Activated CD4-positive, alpha-beta T cell treated with anti-CD3 and anti-CD28 coated beads, Interleukin-2, amount 10 ng/mL, durations not matched to agents 24 days and 14 days (primary cell): ENCODE measurements at places on chromosomes 16 and 17. TPM values are rescaled to one million over a fixed set of nuclear protein-coding genes. Genes with fewer than 3 reads are reported as not detected.

Gene TEX14
- 0.07 TPM in 2 replicates for total RNA-seq

Gene KRTAP4-6
- total RNA-seq = not detected in 2 replicates

Gene NPB
- total RNA-seq = 0.30 and 0.40 TPM in 2 replicates

Gene KIF2B
- total RNA-seq = not detected in 2 replicates

GRCh38 chr17:78147315-78147998, 1.3 kb downstream of the C17orf99 start:
- peak; percentile 60 for DNase-seq

GRCh38 chr16:49566432-49566831, 192.8 kb downstream of the C16orf78 start:
- DNase-seq = no peak

DNA sequence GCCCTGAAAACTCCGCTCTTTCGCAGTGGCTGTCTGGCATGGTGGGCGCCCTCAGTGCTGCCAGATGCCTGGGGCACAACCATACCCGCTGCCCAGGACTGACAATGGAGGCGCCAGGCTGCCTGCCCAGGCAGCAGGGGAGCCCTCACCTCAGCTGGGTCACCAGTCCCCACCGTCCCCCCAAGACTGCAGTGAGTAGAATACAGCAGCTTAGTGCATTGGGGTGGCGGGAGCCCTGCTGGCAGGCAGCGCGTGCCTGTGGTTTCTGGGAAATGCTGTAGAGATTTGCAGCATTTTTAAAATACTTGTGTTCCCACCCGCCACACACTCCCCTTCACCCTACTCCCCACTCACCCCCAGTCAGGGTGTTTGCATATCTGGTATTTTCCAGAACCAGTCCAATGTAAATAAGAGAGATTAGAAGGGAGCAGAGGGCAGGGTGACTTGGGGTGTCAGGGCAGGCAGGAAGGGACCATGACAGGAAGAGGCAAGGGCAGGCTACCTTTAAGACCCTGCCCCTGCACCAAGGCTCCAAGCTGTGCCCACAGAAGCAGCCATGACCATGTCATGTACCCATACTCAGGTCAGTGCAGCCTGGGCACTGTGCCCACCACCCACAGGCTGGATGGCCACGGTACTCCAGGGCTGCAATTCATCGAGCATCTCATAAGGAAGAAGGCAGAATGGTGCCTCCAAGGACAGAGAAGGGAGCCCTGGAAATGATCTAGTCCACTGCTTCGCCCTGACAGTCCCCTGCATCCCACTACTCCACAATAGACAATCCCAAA, 21.5 kb downstream of the MYO18A start:
- DNase-seq = no peak

DNA sequence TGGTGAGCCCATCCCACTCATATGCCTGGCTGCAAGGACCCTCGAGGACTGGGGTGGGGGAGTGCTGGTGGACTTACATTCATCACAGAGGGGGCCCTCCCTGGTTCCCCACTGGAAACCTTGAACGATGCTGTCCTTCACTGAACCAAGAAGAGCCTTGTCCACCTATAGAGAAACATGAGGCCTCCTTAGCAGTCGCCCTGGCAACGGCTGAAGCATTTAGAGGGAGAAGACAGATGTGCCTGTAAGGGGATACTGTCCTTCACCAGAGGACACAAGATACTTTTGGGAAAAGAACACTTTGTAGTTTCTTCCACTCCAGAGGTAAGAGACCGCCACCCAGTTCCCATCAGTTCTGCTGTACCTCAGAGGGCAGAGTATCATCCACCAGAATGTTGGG, 6.5 kb downstream of the HIGD1B start:
- DNase-seq = no peak

- DNase-seq = no peak
Measured at GRCh38 chr17:33647956-33648355, 354.9 kb upstream of the ASIC2 start.

DNA sequence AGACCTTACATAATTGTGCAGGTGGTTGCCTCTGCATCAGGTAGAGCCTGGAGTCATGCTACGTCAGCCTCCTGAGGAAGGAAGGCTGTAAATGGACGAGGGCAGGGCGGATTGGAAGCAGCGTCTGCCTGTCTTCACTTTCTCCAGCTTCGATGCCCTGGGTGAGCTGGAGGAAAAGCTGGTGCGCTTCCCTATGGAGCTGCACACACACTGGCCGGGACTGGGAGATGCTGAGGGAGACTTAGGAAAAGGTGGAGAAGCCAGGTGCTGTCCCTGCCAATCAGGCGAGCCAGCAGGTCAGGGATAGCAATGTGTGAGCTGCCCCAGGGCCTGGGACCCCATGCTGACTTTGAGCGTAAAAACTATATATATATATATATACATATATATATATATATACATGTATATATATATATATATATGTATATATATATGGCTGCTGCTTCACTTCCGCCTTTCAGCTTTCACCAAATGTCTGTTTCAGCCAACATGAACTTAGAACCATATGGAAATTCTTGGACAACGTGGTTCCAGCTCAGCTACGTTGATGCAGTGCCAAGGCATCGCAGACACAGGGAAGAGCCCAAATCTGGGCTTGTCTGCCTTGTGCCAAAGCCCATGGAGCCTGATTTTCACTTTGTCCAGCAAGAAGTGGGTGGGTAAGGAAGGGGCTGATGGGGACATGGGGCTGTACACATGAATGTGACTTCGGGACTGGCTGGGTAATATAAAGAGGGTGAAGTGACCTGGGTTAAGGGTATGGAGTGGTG, 71.5 kb upstream of the NKD1 start:
- no peak for DNase-seq

- DNase-seq = no peak
Measured at GRCh38 chr17:45908460-45908859, 14.1 kb downstream of the MAPT start.

DNA sequence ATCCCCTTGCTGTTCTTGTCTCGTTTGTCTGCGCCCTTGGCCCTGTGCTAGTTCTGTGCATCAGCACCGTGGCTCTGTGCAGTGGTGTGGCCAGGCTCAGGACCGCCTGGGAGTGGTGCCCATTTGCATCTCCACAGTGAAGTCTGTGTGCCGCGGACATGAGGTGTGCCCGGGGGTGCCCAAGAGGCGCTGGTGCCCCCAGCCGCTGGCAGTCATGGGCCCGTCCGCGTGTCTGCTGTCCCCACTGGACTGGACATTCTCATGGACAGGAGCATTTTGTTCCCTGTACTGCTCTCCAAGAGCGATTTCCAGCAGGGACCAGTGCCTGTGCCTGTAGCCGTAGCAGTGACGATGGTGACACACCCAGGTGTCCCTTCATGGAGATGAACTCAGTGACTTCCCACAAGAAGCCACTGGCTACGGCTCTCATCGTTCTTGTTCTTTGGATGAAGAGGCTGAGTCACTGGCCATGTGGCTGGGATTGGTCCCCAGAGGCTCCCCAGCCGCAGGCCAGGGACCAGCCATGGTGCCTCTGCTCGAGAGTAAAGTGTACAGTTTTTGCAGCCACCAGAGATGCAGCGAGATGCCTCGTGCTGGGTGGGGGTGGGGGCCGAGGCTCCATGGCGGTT, 13.0 kb upstream of the MC1R start:
- DNase-seq = no peak

- no peak for DNase-seq
Measured at GRCh38 chr17:73132085-73132492, 32.7 kb upstream of the SSTR2 start.

- DNase-seq = no peak
Measured at GRCh38 chr17:18231164-18231563, 5.7 kb downstream of the LLGL1 start.

GRCh38 chr17:79875511-79875910, 36.3 kb upstream of the CBX4 start:
- no peak for DNase-seq

DNA sequence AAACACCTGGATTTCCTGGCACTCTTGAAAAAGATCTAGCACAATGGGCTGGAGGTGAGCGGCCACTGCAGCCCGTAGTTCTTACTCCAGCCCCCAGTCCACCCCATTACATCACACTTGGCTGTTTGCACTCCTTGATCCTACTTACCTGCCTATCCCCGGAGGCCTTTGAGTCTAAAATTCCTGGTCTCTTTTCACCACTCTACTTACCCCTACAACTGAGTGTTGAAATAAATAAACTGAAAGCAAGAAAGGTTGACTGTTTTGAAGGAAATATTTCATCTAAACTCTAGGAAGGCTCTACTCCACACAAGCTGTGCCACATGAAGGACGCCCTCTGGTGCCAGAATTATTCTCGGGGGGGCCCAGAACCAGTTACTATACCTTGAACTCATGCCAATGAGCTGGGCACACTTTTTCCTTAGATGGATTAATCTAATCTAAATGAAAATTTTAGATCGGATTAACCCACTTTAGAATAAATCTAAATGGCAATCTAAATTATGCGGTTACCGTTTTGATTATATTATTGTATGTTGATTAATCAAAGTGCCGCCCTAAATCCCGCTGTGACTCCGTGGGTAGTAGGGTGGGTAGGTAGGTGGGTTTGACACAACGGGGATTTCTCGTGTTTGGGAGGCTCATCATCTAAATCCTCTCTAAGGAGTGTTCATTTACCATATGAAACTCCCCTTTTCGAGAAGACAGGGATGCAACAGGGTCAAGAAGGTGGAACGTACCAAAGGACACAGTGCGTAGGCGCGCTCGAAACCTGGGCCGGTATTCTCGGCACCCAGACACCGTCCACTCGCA, 651 bp upstream of the EIF1 start:
- DNase-seq = peak; percentile 85
